NCI-H187 (cell line): ENCODE measurements at places on chromosomes 2 and 18.

- DNase-seq = no peak
Measured at GRCh38 chr2:42920446-42921146, 128.2 kb upstream of the HAAO start.

DNA sequence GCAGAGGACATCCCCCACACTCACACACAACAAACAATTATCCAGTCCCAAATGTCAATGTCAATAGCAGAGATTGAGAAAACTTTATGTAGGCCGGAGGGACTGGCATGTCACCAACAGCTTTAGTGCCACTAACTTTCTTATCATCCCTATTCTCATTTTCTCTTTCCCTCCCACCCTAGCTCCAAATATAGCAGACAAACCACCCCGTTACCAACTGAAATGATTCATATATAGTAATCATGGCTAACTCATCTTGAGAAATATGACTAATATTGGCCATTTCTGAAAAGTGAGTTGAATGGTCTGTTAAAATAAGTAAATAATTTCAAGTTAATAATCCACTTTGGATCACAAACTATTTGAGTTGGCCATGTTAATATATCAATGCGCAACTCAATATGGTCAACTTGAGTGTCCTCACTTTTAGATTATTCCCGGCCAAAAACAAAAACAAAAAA lies 242.1 kb upstream of the RND3 start:
- no peak for DNase-seq

GRCh38 chr2:162524192-162524591 lies 180.3 kb downstream of the GCA start:
- no peak for DNase-seq

- no peak for DNase-seq
Measured at GRCh38 chr2:72864500-72864899, 22.7 kb upstream of the SPR start.

GRCh38 chr2:200338692-200339091 lies 32.2 kb downstream of the SPATS2L start:
- no peak for DNase-seq

- no peak for DNase-seq
Measured at GRCh38 chr2:101249826-101250225, 2.9 kb upstream of the CNOT11 start.

DNA sequence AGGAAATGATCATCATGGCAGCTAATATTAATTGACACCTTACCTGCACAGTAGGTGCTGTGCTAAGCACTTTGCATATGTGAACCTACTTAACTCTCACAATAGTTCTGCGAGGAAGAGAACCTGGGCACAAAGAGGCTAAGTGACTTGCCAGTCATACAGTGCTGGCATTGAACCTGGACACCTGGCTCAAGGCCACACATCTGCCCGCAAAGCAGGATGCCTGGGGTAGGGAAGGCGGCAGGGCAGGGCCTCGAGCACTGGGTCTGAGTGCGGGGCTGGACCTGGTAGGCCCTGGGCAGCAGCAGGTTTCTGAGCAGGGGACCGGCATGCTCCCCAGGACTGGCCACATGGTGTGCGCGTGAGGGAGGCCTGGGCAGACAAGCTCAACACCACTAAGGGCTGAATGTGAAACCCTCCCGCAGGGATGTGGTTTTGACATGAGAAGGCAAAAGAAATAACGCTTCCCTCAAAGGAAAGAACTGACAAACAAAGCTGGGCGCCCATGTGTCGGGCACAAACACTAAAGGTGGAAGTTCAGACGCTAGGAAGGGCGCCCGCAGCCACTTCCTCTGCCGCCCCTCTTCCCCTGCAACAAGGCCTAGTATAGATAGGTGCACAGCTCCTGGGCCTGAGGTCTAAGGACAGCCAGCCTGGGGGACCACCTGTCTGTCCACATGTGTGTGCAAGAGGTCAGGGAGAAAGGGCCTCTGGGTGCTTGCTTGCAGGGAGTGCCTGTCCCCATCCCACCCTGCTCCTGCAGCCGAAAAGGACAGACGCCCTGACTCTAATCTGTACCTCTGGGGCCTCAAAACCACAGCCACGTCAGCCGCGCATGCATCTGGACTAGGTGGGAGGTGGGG lies 92.5 kb downstream of the ZFP36L2 start:
- no peak for DNase-seq

DNA sequence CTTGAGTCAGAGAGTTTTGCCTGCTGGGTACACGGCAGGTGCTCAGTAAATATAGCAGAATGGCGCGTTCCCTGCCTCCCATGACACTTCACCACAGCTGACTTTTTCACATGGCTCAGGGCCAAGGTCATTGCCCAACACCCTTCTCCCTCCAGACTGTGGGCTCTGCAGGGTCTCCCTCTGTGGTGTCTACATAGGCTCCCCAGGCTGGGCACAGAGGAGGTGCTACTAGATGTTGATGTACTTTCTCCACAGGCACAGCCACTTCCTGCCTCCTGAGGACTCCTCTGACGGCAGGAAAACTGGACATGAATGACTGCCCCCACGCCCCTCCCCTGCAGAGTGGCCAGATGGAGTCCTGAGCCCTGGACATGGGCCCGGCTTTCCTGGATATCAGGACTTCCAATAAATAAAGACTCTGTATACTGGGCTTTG lies 4.2 kb downstream of the CHCHD5 start:
- no peak for DNase-seq

- DNase-seq = no peak
Measured at GRCh38 chr2:68762665-68763064, 28.1 kb downstream of the ARHGAP25 start.

DNA sequence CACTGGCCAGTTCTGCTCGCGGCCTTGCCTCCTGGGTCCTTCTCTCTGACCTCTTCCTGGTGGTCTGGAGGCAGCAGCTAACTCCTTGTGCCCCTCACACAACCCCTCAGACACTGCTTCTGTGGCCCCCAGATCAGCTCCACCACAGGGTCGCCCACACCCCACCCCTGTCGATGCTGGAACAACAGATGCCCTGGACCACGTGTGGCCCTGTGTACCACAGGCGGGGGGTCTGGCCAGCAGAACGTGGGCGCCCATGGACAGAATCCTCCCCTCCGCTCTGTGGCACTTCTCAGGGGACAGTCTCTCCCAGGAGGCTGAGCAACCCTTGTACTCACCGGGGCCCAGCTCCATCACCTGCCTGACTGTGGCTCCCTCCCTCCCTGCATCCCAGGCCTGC lies 245.6 kb downstream of the NDUFA10 start:
- no peak for DNase-seq

DNA sequence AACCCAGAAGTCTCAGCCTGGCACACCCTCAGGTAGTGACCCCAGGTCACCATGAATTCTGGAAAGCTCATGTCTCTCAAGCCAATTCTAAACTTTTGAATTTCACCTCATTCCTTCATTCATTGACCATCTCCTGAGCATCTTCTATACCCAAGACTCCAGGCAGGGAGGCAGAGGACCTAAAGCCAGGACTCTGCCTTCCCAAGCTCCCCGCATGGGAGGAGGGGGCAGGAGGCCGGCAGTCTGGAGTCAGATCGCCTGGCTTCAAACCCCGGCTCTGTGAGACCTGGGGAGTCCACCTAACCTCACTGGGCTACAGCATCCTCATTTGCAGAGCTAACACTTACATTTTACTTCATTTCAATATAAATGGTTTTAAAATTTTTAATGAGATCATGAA lies 59.0 kb downstream of the SMAD7 start:
- no peak for DNase-seq

- DNase-seq = no peak
Measured at GRCh38 chr2:20180676-20181648, 44.0 kb downstream of the SDC1 start.

DNA sequence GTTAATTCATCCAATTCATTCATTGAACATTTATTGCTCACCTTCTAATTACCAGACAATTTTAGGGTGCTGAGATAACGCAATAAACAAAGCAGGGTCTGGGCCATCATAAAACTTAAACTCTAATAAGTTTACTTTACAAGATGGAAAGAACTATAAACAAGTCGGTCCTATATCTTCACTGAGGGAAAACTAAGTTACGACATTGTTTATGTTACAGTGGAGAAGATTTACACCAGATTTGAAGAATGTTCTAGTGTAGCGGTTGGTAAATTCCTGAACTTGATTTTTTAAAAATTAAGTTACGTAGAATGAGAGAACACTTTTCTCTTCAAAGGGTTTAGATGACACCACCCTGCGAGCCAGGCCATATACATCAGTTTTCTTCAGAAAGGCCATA lies 20.7 kb upstream of the FRZB start:
- no peak for DNase-seq
